ENCODE measurements at places on chromosomes 7 and 10. TPM values are rescaled to one million over a fixed set of nuclear protein-coding genes. Genes with fewer than 3 reads are reported as not detected.

DNA sequence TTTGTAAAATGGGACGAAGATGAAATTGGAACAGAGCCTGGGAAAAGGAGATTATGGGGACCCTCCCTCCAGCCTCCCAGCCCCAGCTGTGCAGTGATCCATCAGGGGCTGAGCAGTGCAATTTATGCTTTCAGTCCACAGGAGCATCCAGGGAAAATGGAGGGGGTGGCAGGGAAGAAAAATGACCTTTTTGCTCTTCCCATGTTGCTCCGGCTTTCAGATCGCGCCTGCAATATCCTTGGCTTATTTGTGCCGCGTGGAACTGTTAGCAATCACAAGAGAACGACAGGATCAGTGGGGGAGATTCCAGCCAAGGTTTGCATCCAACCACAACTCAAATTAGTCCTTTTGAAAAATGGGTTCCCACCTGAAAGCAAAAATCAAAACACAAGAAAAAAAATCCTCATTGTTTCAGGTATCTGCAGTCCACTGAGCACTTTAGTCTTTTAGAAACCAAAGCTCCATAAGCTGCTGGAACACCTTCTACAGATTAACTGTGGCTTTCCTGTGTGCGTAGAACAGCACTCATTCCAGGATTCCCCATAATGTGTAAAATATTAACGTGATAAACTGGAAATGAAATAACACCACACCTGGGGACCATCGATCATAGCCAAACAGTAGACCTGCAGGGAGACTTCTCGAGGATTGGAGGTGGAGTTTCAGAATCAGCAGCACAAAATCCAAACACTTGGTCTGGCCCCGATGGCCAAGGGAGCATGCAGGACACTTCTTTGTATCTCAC, 30.7 kb upstream of the SFMBT2 start:
- H3K4me1 ChIP-seq: peaks cover 27% of the 10 kb centered on the region
- H3K27ac ChIP-seq: no peak overlapping the region
- no peak overlapping the region for H3K4me3 ChIP-seq

DNA sequence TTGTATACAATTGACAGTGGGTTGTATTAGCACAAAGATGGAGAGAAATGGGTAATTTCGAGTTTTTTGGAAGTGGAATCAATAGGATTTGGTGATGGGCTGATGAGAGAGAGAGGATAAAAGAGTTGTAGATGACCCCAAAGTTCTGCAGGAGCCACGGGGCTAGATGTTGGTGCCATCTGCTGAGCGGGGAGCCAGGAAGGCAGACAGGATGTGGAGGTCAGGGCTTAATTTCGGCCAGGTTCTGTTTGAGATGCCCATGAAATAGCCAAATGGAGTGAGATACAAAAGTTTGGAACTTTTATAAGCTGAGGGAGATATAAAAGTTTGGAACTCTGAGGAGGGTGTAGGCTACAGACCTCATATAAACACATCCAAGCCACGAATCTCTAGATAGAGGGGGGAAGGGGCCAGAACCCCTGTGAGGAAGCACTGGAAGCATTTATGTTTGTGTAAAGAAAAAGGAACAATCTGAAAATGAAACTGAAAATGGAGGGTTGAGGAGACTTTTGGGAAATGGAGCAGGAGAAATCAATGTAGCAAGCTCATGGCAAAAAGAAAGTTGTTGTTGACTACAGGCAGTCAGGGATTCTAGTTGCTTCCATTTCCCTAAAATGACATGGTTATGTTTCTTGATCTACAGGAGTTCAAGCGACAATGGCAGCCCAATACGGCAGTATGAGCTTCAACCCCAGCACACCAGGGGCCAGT, 2.2 kb downstream of the GIMAP4 start:
- H3K36me3 ChIP-seq: no peaks in the 10 kb centered on the region
- peak overlapping the region; percentile 29 for H3K27ac ChIP-seq
- H3K4me1 ChIP-seq: no peaks in the 10 kb centered on the region
- no peaks in the 10 kb centered on the region for H3K27me3 ChIP-seq
- H3K4me3 ChIP-seq: 0 out of 2 replicates have a peak overlapping the region, but pooled peaks have one; percentile 0
- no peak for DNase-seq

The ERVW-1 gene
- total RNA-seq: not detected

- no peak overlapping the region for H3K27ac ChIP-seq
- no peaks in the 10 kb centered on the region for H3K36me3 ChIP-seq
- H3K4me1 ChIP-seq: peaks cover 12% of the 10 kb centered on the region
- no peak for DNase-seq
Measured at GRCh38 chr7:150748376-150748775, 11.2 kb downstream of the GIMAP5 start.

GRCh38 chr10:110356628-110357245, 52.0 kb upstream of the SMNDC1 start:
- H3K27ac ChIP-seq: peak overlapping the region; percentile 100
- no peaks in the 10 kb centered on the region for H3K36me3 ChIP-seq
- H3K4me1 ChIP-seq: peaks cover 62% of the 10 kb centered on the region
- DNase-seq: peak; percentile 100

The C10orf143 gene
- total RNA-seq: 2.8 TPM

DNA sequence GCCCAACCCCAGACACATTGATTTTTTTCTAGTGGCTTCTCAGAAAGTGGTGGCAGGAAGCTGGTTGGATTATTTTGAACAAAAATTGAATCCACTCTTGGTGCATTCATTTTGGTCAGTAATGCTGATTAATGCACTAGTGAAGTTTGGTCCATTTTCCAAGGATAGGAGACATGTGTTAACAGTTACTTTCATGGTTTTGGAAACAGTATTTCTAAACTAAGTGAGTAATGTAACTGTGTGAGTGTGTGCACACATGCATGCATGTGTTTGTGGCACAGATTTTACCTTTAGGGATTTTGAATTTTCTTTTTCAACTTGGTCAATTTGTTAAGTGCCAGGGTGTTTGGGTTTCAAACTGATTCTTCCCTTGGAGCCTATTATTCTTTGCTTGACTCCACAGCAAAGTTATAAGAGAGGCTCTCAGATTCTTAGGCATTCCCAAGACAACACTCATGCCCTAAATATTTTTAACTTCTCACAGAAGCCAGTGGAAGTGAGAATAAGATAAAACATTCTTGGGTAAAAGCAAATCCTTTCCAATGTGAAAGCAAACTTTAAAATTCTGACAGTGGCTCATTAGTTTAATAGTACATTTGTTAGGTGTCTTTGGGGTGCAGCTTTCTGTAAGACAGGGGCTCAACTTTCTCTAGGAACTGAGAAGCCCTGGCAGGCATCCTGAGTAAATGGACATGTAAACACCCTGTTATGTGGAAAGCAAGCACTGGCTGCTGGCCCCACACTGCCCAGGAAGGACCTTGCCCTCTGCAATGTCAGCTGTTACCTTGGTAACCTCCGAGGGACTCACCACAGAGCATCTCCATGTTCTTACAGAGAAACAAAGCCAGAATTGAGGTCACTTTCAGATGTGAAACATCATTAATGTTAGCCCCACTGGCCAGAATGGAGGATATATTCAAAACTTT, 68.4 kb downstream of the ASAH2B start:
- DNase-seq: no peak
- H3K27ac ChIP-seq: no peak overlapping the region
- H3K36me3 ChIP-seq: no peaks in the 10 kb centered on the region
- H3K4me3 ChIP-seq: no peak overlapping the region
- no peaks in the 10 kb centered on the region for H3K4me1 ChIP-seq
- H3K27me3 ChIP-seq: no peaks in the 10 kb centered on the region

GRCh38 chr10:60203993-60204618, 185.6 kb downstream of the ANK3 start:
- no peaks in the 10 kb centered on the region for H3K36me3 ChIP-seq
- H3K4me3 ChIP-seq: no peak overlapping the region
- H3K4me1 ChIP-seq: no peaks in the 10 kb centered on the region
- no peak for DNase-seq
